ENCODE measurements at places on chromosomes 4 and X.

DNA sequence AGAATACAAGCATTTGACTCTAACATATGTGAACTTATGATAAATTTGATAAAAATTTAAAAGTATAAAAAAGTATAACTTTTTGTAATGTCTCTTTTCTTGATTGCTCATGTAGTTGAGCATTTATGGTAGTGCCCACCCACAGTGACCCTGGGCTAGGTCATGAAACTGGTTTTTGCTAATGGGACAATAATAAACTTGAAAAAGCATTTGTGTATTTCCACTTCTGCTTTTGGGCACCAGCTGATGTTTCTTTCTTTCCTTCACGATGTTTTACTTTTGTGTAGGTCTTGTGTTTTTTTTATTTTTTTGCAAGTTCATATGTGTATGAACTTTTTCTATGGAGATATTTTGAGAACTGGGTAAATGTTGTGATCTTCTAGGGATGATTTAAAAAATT, 313.1 kb downstream of the CBLL2 start:
- no peak overlapping the region for H3K27ac ChIP-seq
- no peak overlapping the region for H3K4me3 ChIP-seq
- no peaks in the 10 kb centered on the region for H3K27me3 ChIP-seq
- no peaks in the 10 kb centered on the region for H3K36me3 ChIP-seq
- no peak for DNase-seq
- no peaks in the 10 kb centered on the region for H3K4me1 ChIP-seq

- no peaks in the 10 kb centered on the region for H3K27me3 ChIP-seq
- H3K36me3 ChIP-seq = no peaks in the 10 kb centered on the region
- DNase-seq = no peak
- H3K4me1 ChIP-seq = no peaks in the 10 kb centered on the region
Measured at GRCh38 chr4:24965627-24966026, 52.8 kb upstream of the CCDC149 start.

GRCh38 chr4:148239494-148239985, 202.7 kb downstream of the NR3C2 start:
- H3K36me3 ChIP-seq = no peaks in the 10 kb centered on the region
- H3K27me3 ChIP-seq = no peaks in the 10 kb centered on the region
- H3K4me1 ChIP-seq = no peaks in the 10 kb centered on the region
- no peak for DNase-seq

- peaks cover 27% of the 10 kb centered on the region for H3K36me3 ChIP-seq
- no peak overlapping the region for H3K4me3 ChIP-seq
- H3K27me3 ChIP-seq = no peaks in the 10 kb centered on the region
- H3K27ac ChIP-seq = peak overlapping the region; percentile 53
- DNase-seq = no peak
Measured at GRCh38 chr4:51906167-51906958, 63.4 kb downstream of the DCUN1D4 start.

Data from esophagus muscularis mucosa (tissue), 4 donors.